ENCODE measurements at places on chromosomes 16 and 17.

DNA sequence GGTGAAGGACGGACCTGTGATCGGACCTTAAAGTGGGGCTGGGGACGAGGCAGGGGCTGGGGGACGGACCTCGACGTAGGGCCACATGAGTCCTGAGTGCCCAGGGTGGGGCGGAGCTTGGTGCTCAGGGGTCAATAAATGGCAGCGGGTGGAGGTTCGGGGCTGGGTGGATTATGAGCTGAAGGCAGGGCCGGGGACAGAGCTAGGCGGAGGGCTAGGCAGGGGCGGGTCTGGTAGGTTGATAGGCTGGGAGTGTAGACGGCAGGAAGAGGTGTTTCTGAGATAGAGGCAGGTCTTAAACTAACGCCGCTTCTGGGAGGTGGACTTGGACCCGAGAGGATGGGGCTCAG, 733 bp downstream of the CHRNB1 start:
- DNase-seq = no peak

GRCh38 chr16:4825196-4825595, 21.9 kb downstream of the GLYR1 start:
- no peak for DNase-seq

DNA sequence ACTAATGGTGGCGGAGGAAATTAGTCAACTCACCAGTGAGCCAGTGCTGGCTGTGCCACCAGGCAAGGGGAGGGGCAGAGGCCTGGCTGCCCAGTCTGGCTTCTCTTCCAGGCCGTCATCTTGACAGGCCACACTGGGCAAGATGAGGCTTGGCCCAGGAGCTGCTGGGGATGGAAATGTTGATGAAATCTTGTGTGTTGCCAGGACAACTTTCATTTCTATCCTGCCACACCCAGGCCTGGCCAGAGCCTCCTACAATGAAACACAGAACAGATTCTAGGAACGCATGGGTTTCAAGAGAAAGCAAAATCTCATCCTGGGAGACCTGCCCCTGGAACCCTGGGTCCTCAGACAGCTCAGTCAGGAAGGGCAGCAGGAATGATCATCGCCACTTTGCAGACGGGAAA, 9.3 kb downstream of the HEXIM2 start:
- DNase-seq = no peak

DNA sequence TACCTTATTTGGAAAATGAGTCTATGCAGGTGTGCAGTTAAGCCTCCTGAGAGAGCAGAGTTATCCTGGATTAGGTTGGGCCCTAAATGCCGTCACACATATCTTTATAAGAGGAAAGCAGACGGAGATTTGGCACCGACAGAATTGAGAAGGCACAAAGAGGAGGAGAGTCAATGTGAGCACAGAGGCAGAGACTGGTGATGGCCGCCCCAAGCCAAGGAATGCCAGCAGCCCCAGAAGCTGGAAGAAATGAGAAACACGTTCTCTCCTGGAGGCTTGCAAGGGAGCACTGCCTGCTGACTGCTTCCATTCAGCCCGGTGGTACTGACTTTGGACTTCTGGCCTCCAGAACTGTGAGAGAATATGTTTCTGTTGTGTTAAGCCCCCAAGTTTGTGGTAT, 3.2 kb downstream of the SLC46A1 start:
- no peak for DNase-seq

DNA sequence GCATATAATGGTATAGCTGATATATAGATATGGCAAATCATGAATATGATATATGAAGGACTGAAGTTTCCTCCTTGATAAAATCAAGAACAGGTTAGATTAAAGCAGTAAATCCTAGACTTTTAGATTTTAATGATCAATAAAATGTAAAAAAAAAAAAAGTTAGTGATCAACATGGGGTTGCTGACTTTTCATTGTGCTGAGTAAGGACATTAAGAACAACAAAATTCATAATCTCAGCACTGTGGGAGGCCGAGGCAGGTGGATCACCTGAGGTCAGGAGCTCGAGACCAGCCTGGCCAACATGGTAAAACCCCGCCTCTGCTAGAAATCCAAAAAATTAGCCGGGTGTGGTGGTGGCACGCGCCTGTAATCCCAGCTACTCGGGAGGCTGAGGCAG, 10.4 kb upstream of the CHD3 start:
- DNase-seq = no peak

DNA sequence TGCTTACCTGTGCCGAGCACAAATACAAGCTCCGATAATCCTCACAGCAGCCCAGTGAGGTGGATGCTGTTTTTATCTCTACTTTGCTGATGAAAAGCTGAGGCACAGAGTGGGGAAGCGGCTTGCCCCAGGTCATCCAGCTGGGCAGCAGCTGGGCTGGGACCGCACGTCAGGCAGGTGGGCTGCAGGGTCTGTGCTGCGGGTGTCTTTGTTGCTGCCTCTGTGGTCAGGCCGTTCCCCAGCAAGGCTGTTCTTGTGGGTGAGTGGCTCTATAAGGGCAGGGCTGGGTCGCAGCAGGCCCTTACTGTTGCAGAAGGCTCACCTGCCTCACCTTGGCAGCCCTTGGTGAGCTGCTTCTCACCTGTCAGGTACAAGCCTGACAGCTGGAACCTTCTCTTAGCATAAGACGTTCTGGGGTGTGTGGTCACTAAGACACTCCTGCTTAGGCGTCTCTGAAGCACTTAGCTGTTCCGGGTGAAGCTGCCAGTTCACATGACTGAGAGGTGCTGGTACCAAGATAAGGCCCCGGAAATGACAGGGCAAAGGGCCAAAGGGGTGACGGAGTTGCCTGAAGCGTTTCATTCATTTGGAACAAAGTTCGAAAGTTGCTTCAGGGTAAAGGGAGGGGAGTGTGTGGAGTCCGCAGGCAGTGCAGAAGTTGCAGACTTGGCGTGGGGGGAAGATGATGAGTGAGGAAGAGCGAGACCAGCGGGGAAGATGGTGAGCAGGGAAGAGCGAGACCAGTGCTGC, 17.4 kb downstream of the IRF8 start:
- no peak for DNase-seq

GRCh38 chr16:23114131-23114904, 34.9 kb downstream of the USP31 start:
- no peak for DNase-seq

- no peak for DNase-seq
Measured at GRCh38 chr16:29028457-29029167, 43.8 kb downstream of the LAT start.

GRCh38 chr16:2839650-2840450, 9.7 kb downstream of the ZG16B start:
- no peak for DNase-seq

DNA sequence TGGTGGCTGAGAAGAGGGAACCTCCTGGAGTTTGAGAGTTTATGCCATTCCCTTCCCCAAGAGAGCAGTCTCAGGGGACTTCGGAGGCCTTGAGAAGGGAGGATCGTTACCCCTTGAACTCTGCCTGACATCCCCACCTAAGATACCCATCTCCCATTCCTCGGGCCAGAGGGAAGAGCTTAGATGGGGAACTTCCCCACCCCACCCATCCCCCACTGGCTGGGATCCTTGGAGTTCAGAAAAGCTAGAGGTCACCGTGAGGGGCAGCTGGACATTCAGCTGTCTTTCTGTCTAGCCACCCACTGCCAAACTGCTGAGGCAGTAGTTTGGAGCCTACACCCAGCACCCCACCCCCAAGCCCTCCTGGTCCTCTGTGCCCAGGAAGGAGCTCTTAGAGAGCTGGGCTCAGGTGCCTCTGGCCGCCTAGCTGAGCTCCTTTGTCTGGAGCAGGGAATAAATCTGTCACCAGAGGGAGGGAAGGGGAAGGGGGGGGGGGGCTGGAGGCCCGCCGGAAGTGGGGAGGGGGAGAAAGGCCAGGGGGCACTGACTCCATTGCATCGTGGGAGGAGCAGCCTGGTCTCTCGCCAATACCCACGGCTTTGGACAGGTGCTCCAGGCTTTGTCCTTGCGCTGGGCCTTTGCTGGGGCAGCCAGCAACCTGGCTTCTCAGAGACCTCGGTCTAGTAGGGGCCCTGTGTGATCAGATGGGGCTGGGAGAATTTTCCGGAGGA, 1.0 kb downstream of the HSD11B2 start:
- DNase-seq = no peak

- no peak for DNase-seq
Measured at GRCh38 chr17:59347975-59348391, 16.5 kb downstream of the YPEL2 start.

DNA sequence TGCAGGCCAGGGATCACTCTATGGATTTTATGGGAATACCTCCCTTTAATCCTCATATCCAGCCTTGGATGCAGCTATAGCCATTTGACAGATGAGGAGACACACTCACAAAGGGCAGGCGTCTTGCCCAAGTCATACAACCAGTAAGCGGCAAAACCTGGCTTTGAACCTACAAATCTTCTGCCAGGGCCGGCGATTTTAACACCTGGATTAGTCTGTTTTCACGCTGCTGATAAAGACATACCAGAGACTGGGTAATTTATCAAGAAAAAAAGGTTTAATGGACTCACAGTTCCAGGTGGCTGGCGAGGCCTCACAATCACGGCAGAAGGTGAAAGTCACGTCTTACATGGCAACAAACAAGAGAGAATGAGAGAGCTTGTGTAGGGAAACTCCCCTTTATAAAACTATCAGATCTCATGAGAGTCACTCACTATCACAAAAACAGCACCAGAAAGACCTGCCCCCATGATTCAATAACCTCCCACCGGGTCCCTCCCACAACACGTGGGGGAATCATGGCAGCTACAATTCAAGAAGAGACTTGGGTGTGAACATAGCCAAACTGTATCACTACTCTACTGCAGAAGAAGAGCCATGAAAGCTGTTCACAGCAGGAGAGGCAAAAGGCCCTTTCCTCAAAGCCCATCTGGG, 67.5 kb downstream of the XYLT1 start:
- DNase-seq = no peak

GRCh38 chr16:85049706-85050305, 22.2 kb downstream of the KIAA0513 start:
- no peak for DNase-seq

DNA sequence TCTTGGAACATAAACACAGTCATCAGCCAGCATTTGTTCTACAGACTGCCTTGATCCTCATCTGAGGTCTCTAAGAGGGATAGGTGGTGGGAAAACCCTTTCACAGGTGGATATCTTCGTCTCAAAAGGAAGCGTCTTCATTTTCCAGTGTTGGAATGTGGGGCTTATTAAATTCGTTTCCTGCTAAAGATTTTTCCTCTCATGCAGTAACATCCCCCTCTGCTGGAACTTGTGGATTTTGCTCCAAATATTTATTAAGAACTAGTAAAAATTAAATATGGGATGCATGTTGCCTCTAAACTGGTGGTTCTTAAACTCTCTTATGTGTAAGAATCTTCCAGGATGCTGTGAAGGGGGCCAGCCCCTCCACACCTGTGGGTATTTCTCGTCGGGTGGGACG, 20.1 kb upstream of the MLYCD start:
- DNase-seq = peak; percentile 63

GRCh38 chr16:68411086-68411485, 37.2 kb downstream of the SMPD3 start:
- no peak for DNase-seq

DNA sequence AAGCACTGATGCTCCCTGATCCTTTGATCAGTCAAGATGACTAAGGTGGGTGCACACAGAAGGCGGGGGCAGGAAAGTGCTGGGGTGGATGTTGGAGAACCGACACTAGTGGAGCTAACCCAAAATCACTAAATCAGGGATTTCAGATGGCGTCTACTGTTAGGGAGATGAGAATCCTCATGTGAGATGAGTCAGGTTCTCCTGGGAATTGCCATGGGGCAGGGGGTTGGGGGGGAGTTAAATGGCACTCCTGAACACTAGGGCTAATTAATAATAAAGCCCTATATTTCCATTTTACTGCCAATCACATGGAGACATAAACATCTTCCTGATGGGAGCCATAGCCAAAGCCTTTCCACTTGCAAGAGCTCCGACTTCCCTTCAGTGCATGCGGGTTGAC, 804.1 kb downstream of the KCNJ18 start:
- DNase-seq = no peak

DNA sequence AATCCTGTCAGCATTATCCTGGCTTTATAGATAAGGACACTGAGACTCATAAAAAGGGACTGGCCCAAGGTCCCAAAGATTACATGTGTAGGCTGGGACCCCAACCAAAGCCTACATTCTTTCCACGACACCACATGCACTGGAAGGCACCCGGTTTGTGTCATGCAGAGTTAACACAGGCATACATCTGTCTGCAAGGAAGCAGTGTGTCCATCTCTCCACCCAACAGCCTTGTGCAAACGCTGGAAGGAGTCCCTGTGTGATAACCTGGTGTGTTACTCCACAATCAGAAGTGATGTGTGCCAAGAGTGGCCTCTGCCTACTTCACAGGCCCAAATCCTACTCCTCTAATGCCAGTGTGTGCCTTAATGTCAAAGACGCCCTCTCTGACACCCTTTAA, 139.8 kb downstream of the PARN start:
- no peak for DNase-seq

DNA sequence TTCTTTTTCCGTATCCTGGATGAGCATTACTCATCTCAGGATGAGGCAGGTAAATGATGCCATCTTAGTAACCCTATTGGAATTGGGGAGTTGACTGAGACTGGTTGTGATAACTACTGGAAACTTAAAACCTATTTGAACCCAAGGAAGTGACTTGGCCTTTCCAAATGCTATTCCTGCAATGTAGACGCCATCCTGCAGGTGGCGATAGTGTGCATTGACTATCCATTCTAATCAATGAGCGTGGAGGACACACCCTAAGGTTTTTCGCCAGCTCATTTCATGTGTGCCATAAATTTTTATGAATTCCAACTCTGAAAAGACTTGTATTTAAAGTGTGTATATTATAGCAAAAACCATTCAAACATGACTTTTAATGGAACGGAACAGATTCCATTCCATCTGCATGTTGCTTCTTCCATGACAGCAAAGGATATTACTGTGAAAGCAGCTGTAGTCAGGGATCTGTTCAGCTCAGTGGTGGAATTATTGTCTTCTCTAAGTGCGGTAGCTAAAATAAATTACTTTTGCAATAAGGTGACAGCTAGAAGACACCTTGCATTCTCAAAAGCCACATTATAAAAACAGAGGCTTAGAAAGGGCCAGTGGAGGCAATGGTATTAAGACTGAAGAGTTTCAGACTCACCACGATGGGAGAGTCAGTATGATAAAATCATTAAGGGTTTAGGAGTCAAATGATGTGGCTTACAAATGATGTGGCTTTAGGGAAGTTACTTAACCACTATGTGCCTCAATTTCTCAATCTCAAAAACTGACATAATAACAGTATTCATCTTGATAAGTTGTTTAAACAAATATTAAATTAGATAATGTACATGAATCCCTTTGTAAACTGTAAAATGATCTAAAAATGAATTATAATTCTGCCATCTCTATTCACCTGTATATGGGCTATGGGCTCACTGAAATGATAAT, 55.5 kb downstream of the SYT17 start:
- peak; percentile 28 for DNase-seq

GRCh38 chr17:81578038-81578441, 25.9 kb upstream of the FAAP100 start:
- DNase-seq = peak; percentile 51

Measured in EL (cell line).